ENCODE measurements at places on chromosomes 13 and 19.

GRCh38 chr13:73073050-73073449 lies 14.2 kb downstream of the KLF5 start:
- no peak for DNase-seq

DNA sequence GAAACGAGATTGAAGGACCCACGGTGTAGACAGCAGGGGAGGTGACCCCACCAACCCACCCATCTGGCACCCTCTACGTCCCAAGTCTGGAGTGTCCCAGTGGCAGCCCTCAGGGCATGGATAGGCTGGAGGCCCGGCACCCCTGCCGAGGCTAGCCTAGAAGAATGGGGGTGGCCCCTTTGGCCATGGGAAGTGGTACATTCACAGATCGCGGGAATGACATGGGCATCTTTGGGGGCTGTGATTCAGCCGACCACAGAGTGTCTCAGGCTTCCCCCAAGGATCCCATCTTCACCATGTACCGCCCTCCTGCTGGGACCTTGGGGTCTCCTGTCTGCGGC lies 11.3 kb upstream of the MKNK2 start:
- no peak for DNase-seq

DNA sequence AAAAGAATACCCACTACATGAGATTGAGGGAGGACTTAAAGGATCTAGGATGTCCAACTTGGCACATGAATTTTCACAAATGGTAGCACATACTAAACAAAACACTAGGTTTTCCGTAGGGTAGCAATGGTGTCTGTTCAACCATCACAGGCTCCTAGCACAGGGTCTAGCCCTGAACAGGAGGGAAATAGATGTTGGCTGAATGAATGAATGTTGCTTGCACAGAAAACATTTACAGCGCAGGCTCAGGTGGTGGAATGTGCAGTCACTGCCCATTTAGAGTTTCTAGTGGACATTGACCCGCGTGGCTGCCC lies 1.9 kb upstream of the MYCBP2 start:
- DNase-seq = no peak

- no peak for DNase-seq
Observed at GRCh38 chr13:33487575-33488243, 202.2 kb upstream of the STARD13 start.

GRCh38 chr13:112144616-112145550 lies 77.9 kb downstream of the SOX1 start:
- no peak for DNase-seq

GRCh38 chr19:58551123-58551497 lies 3.8 kb downstream of the CHMP2A start:
- DNase-seq = no peak

GRCh38 chr13:75352641-75353327 lies 129.2 kb downstream of the TBC1D4 start:
- no peak for DNase-seq

GRCh38 chr19:12606796-12607195 lies 3.8 kb downstream of the ZNF490 start:
- no peak for DNase-seq

DNA sequence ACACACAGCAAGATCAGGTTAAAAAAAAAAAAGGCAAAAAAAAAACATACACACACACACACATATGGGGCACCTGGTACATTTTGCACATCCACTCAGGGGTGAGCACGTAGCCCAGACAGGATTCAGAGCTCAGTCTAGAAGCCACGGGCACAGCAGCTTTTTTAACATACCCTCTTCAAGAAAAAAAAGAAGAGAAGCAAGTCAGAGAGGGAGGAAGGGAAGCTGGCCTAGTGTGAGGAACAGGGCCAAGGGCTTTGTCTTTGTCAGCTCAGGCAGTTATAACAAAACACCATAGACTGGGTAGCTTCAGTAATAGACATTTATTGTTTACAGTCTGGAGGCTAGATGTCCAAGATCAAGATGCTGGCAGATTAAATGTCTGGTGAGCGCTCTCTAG lies 2.3 kb upstream of the TPM4 start:
- no peak for DNase-seq

GRCh38 chr19:58274771-58275201 lies 4.0 kb upstream of the ZNF8 start:
- DNase-seq = no peak

Data from heart left ventricle (tissue), 16 donors.